H9 (cell line): ENCODE measurements at places on chromosomes 16 and 17. TPM values are rescaled to one million over a fixed set of nuclear protein-coding genes. Genes with fewer than 3 reads are reported as not detected.

The ITPRIPL2 gene
- total RNA-seq: 8.8 and 9.1 TPM in 2 replicates

The MRPL27 gene
- 85.9 and 91.8 TPM in 2 replicates for total RNA-seq

The SLC47A1 gene
- 2.0 and 4.0 TPM in 2 replicates for total RNA-seq

The LGALS9B gene
- total RNA-seq: not detected in 2 replicates

The TMEM170A gene
- total RNA-seq: 43.4 and 46.8 TPM in 2 replicates

The POLR3K gene
- total RNA-seq: 53.6 and 56.6 TPM in 2 replicates

The EFCAB13 gene
- 1.6 and 3.1 TPM in 2 replicates for total RNA-seq

The PYDC1 gene
- total RNA-seq: 0.70 and 2.1 TPM in 2 replicates

The KRT32 gene
- total RNA-seq: not detected in 2 replicates

The DOK4 gene
- 13.1 and 13.2 TPM in 2 replicates for total RNA-seq

The RRAD gene
- total RNA-seq: 0.44 and 0.72 TPM in 2 replicates

The SDR42E1 gene
- total RNA-seq: 0.02 TPM in 1 of 2 replicates, not detected in the other

The ASB16 gene
- 0.31 and 0.90 TPM in 2 replicates for total RNA-seq

The ATF7IP2 gene
- total RNA-seq: 18.1 and 21.5 TPM in 2 replicates

The KRT31 gene
- total RNA-seq: not detected in 2 replicates

The TMEM231 gene
- 3.4 and 5.2 TPM in 2 replicates for total RNA-seq

The SBK1 gene
- 65.5 and 69.7 TPM in 2 replicates for total RNA-seq

The KRTAP17-1 gene
- total RNA-seq: not detected in 2 replicates

The DNAJA3 gene
- total RNA-seq: 56.2 and 60.5 TPM in 2 replicates

The PYCARD gene
- total RNA-seq: 37.5 and 38.5 TPM in 2 replicates

The CCL1 gene
- not detected in 2 replicates for total RNA-seq

The CACNA1H gene
- 41.9 and 43.3 TPM in 2 replicates for total RNA-seq

The MILR1 gene
- total RNA-seq: not detected in 2 replicates

The SPATA22 gene
- total RNA-seq: not detected in 2 replicates
